Activated CD4-positive, alpha-beta memory T cell treated with anti-CD3 and anti-CD28 coated beads for 36 hours (primary cell): ENCODE measurements at places on chromosomes 11 and 22.

GRCh38 chr11:35142481-35143075 lies 3.6 kb downstream of the CD44 start:
- H3K36me3 ChIP-seq: peaks cover 60% of the 10 kb centered on the region
- peak; percentile 77 for DNase-seq
- H3K4me3 ChIP-seq: peak overlapping the region; percentile 88
- peaks cover 67% of the 10 kb centered on the region for H3K4me1 ChIP-seq
- peak overlapping the region; percentile 76 for H3K27ac ChIP-seq
- no peaks in the 10 kb centered on the region for H3K27me3 ChIP-seq

GRCh38 chr11:4983841-4984240 lies 10.8 kb upstream of the OR51L1 start:
- no peaks in the 10 kb centered on the region for H3K4me1 ChIP-seq
- H3K27ac ChIP-seq: no peak overlapping the region
- H3K36me3 ChIP-seq: no peaks in the 10 kb centered on the region
- H3K4me3 ChIP-seq: no peak overlapping the region
- no peaks in the 10 kb centered on the region for H3K27me3 ChIP-seq
- DNase-seq: no peak

DNA sequence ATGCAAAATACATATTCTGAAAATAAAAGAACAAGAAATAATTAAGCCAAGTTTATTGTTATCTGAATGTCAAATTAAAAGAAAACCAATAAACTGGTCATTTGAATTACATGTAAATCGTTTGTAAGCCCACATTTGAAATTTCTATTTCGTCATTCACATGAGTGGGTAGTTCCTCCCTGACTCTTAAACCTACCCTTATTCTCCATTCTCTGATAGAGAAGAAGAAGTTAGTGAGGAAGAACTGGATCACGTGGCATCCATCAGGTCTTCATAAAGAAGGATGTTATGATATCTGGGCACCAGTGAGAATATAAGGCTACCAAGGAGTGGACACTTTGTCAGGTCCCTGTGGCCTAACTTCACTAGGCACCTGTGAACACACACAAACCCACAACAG lies 328.1 kb downstream of the OPCML start:
- no peaks in the 10 kb centered on the region for H3K36me3 ChIP-seq
- H3K4me1 ChIP-seq: no peaks in the 10 kb centered on the region
- DNase-seq: no peak
- no peak overlapping the region for H3K4me3 ChIP-seq

DNA sequence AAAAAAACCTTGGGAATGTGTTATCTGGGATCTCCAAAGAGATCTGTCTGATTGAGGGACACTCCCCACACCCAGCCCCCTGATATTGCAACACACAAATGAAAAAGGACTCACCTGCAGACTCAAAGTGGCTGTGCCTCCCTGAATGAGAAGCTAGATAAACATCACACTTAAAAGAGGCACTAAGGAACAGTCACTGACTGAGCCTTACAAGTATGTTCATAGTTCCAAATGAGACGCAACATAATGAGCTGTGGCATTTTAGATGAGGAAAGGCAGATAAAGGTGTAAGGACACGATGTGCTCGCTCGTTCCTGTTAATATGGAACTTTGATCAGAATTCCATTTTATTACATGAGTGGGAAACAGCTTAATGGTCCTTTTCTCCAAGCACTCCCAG lies 21.0 kb upstream of the CFAP300 start:
- H3K36me3 ChIP-seq: no peaks in the 10 kb centered on the region
- peaks cover 10% of the 10 kb centered on the region for H3K27me3 ChIP-seq

DNA sequence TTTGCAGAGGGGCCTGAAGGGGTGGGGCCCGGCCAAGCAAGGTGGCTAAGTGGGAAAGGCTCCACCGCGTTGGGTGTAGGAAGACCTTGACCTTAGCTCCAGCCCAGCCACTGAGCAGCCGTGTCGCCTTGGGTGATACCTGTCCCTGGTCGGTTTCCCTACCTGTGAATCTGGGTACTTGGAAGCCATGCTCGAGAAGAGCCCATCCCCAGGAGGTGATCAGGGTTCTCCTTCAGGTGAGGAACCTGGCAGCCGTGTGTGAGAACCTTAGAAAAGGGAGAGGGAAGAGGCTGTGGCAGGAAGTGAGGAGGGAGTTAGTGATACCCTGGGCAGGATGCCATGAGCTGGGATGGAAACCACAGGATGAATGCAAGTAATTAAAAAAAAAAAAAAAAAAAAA lies 21.6 kb downstream of the PPARA start:
- H3K27ac ChIP-seq: no peak overlapping the region
- peaks cover 7% of the 10 kb centered on the region for H3K36me3 ChIP-seq
- H3K4me3 ChIP-seq: no peak overlapping the region
- H3K4me1 ChIP-seq: peaks cover 19% of the 10 kb centered on the region
- no peaks in the 10 kb centered on the region for H3K27me3 ChIP-seq
- DNase-seq: no peak
